ENCODE measurements at places on chromosomes 4 and X.

- DNase-seq, result no peak
Measured at GRCh38 chr4:41164405-41164804, 49.9 kb downstream of the APBB2 start.

GRCh38 chr4:98199247-98199646 is 56.0 kb upstream of the STPG2 start:
- DNase-seq, result no peak

GRCh38 chr4:82913305-82913704 is 12.8 kb downstream of the THAP9 start:
- DNase-seq, result no peak

- DNase-seq, result no peak
Measured at GRCh38 chr4:149708513-149709130, 107.0 kb downstream of the IQCM start.
